ENCODE measurements at places on chromosomes 5 and 9.

DNA sequence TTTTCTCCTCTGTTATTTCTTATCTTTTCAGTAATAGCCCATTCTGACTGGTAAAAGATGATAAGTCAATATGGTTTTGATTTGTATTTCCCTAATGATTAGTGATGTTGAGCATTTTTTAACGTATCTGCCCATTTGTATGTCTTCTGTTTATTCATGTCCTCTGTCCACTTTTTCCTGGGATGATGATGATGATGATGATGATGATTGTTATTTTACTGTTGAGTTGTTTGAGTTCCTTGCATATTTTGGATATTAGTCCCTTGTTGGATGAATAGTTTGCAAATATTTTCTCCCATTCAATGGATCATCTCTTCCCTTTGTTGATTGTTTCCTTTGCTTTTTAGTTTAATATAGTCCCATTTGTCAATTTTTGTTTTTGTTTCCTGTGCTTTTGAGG, 27.0 kb downstream of the UTP15 start:
- DNase-seq, result no peak

DNA sequence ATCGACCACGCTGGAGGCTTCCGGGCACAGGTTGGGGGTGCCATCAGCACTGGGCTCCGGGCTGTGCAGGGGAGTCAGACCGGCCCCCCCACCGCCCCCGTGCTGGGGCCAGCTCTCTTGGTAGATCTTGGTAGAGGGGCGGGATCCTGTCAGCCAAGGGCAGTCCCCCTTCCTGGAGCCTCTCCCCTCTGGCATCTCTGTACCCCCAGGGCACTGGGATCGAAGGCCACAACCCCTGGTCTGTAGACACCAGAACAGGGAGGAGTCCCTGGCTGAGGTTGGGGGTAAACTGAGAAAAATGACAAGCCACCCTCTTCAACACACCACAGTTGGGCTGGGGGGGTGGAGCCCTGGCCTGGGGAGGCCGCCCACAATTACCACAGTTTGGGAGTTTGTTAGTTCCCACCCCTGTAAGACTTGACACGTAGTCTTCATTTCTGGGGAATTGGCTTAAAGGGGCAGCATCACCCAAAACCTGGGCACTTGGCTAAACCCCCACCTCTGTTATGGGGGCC, 882 bp downstream of the CERCAM start:
- no peak for DNase-seq

DNA sequence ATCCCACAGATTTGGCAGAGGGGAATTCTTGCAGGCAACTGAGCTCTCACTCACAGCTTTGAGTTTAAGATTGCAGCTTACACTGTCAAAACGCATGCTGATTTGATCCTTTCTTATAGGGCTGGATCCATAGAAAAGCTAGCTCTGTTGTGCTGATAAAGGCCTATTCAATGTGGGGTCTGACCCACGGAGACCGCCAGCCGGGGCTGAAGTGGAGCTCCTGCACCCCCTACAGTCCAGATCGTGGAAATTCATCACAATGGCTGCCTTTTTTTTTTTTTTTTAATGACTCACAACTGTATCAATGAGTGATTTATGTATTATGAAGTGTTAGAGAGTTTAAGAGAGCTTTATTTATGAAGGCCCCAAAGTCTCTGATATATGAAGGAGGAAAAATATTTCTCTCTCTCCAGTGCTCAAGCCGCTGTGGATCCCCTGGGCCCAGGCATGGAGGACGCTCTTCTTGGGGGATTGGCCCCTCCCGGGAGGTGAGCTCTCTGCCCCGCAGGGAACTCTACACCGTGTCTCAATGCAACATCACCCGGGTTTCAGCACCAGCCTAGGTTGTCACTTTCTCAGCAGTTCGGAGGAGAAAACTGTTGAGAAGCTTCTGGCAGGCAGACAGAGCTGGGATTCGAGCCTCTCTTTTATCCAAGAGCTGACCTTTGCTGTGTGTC, 700.2 kb downstream of the IRX1 start:
- DNase-seq, result no peak

DNA sequence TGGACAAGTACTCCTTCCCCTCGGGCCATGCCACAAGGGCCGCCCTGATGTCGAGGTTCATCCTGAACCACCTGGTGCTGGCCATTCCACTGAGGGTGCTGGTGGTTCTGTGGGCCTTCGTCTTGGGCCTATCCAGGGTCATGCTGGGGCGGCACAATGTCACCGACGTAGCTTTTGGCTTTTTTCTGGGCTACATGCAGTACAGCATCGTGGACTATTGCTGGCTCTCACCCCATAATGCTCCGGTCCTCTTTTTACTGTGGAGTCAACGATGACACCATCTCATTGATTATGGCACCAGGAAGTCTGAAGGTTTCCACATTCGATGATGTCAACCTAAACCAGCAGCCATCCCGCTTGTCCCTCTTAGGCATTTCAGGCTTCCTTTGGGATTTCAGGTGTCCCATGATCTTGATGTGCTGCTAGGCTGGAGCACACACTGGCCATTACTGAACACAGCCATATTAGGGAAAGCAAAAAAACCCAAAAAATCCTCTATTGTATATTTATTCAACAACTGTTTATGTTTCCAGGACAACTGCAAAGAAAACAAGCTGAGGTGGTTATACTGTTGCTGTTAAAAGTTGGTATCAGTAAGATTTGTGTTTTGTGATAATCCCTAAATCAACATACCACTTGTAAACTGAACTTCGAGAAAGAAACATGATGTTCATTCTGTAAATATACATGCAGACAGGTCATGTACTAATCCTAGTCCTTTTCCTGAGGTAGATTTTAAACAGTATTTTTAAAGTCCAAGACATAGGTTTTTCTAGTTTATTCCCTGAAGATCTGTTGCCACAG, 1.1 kb downstream of the PLPP6 start:
- DNase-seq, result no peak

DNA sequence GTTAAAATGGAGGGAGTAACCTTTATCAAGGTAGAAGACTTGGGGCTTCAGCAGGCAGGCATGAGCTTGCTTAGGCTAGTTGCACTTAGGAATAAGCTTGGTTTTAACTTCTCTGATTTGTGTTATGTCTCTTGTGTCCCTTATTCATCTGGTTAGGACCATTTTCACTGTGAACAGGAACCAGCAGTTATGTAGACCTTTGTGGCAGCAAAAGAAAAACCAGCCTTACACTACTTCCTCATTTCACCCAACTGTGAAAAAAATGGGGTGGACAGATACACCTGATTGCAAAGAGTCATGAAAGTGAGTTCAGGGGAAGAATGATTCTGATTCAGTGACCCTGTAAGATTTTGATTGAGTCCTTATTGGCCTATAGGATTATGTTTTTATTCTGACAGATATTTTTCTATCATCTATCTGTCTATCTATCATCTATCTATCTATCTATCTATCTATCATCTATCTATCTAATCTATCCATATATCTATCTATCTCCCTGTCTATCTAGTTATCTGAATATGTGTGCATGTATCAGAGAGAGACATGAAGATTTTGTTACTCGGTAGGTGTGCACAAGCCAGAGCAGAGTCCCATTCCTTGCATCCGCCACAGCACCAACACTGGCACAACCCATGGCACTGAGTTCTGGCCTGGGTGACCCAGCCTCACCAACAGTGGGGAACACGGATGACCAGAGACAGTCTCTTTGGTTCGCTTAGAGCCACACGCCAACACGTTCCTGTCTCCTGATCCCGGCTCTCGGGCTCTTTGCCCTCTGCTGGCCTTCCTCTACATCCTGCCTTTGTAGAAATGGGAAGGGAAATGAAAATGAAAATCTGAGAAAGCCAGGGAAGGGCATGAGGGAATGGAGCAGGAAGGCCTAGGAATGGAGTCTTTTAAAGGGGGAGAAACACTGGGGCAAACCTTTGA, 1.3 kb upstream of the ZNF366 start:
- DNase-seq, result no peak

Measured in activated T-cell treated with anti-CD3 and anti-CD28 coated beads, Interleukin-2, amount 50 U/mL, for 24 hours (primary cell).